ENCODE measurements at places on chromosomes 6 and 20.

DNA sequence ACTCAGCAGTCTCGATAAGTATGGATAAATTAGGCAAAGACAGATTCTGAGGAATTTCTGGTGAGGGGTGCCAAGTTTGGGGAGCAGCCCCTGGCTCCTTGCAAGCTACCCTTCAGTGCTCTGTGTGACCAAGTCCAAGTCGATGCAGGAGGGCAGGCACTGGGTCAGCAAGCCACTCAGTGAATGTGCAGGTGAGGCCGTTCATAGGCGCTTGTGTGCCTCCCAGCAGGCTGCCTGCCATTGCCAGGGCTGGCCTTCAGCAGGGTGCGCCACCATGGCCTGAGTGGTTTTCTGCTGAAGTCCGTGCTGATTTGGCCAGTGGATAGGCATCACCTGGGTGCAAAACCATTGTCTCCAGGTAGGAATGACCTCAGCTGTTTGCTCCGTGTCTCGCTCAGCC, 3.3 kb upstream of the GNRH2 start:
- no peak for DNase-seq

- DNase-seq, result no peak
Measured at GRCh38 chr6:137432054-137432611, 62.1 kb downstream of the OLIG3 start.

- no peak for DNase-seq
Measured at GRCh38 chr6:1473166-1473565, 83.8 kb downstream of the FOXF2 start.

- DNase-seq, result no peak
Measured at GRCh38 chr6:74458536-74458935, 747.3 kb downstream of the COL12A1 start.

DNA sequence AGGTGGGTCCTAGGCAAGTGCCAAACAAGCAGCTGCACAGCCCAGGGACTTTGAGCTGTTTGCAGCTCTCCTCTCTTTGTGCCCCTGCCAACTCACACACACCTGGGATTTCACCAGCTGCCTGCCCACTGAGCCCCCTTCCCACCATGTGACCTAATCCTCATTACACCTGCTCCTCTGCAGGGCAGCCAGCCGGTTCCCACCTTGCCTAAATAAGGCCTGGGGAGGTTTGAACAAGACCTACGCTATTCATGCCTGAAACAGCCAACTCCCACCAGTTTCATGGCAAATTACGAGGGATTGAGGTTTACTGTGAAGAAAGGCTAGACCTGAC, 92.6 kb upstream of the SOX4 start:
- DNase-seq, result no peak

DNA sequence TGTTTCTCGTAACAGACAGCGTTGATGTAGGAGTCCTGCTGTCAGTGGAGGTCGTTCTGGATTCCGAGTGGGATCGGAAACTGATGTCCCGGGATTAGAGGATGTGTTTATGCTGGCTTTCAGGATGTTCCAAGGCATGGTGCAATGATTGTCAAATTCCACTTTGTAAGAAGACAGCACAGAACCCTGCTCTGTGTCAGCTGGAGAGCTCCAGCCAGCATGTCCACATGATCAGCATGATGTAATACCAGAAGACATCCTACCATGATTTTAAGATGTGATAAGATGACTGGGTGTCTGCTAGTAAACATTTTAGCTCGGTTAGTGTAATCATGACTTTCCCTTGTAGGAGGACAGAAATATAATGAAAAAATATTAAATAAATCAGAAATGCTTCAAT, 20.3 kb downstream of the ENPP1 start:
- no peak for DNase-seq

DNA sequence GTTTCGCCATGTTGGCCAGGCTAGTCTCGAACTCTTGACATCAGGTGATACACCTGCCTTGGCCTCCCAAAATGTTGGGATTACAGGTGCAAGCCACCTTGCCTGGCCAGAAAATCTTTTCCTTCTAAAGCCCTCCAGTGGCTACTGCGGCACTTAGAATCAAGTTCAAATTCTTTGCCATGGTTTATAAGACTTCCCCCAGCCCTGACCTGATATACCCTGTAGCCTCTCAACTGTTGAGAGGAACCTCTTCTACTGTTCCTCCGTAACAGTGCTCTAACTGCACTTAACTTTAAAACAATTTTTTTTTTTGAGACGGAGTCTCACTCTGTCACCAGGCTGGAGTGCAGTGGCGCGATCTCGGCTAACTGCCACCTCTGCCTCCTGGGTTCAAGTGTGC, 235.6 kb downstream of the BCAS1 start:
- no peak for DNase-seq

GRCh38 chr6:117463762-117464665, 18.5 kb upstream of the DCBLD1 start:
- DNase-seq, result no peak

GRCh38 chr6:146909886-146910285, 294.3 kb upstream of the STXBP5 start:
- DNase-seq, result no peak

DNA sequence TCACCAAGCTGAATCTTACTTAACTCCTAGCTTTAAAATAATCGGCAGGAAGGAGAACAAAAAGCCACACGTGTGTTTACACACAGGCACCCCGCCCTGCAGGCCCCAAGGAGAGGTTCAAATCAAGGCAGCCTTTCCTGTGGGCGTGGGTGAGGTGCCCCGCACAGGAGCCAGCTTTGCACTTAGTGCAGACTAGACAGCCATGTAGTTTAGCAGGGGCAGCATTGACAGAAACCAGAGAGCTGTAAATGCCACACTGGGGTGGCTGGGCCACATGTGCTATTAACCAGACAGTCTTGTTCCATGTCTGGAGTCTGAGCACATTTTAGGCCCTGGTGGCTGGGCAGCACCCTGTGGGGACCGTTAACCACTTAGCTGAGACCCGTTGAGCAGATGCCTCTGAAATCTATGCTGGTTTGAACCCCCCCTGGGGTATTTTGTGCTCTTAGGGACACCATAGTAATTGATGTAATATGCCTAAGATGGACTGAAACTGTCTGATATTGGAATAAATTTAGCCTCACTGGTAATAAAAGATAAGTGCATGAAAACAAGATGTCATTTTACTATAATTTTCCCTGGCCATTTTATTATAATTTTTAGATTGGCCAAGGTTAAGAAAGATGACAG, 106.4 kb upstream of the KCNG1 start:
- no peak for DNase-seq

DNA sequence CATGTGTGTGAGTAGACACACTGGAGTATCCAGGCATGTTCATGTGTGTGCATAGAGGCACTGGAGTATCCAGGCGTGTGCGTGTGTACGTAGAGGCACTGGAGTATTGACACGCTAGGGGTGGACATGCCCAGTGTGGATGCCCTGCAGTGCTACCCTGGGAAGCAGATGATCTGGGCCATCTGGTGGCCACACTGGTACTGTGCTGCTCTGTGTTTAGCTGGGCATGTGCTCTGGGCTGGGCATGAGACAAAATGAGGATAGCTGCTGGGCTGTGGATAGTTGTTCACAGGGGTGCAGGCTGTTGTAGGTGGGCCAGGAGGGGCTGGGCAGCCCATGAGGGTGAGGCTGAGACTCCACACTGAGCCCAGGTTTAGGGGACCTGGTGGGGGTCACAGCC, 24.0 kb upstream of the NPBWR2 start:
- no peak for DNase-seq

- DNase-seq, result no peak
Measured at GRCh38 chr6:70345619-70346018, 42.7 kb upstream of the COL9A1 start.

DNA sequence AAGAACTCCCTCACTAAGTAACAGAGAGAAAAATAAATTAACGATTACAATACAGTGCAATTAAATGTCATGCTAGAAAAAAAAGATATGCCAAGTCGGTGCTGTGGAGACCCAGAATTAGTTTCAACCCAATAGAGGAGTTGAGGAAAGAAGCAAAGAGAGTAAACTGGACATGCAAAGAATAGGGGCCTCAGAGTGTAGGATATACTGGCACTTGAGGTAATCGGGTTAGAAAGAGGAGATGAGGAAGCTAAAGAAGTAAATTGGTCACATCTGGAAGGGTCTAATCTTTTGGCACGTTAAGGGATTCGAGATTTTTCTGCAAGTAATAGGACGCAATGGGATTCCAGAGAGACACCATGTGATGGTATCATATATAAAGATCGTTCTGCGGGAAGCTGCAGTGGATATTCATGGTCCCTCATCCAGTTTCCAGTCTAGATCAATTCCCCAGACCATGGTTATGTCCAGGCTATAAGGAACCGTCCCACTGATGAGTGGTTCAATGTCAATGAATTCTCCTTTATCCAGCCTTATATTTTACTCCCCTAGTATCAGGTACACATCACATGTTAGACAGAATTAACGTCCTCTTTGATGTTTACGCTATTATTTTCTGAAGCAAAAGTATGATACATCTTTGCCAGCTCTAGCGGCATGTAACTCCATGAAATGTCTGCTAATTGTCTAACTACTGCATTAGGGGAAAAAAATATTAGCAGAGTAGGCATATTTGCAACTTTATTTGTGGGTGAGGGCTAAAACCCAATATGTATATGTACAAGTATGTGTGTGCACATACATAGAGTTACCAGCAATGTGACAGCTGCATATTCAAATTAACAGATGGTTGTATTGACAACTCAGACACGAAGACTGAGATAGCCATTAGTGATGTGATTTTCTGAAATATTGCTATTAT, 1.1 kb upstream of the TBC1D32 start:
- no peak for DNase-seq

GRCh38 chr20:2942439-2942838, 69.2 kb downstream of the PTPRA start:
- no peak for DNase-seq

DNA sequence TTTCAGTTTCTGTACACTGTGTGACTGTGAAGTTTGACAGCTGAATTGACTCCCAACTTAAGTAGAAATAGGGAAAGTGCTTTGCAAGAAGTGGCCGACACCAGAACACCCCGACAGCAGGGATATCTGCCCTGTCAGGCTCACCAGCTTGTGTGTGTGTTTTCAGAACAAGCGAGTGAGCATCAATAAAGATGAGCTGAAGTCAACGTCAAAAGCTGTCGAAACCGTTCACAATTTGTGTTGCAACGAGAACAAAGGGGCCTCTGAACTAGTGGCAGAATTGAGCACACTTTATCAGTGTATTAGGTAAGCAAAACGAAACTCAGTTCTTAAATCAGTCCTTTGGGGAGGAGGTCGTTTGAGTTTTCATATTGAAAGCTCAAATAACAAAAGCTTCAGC, 10.7 kb downstream of the NELFCD start:
- no peak for DNase-seq

Data from D721Med (cell line).